ENCODE measurements at places on chromosomes 6 and 20.

DNA sequence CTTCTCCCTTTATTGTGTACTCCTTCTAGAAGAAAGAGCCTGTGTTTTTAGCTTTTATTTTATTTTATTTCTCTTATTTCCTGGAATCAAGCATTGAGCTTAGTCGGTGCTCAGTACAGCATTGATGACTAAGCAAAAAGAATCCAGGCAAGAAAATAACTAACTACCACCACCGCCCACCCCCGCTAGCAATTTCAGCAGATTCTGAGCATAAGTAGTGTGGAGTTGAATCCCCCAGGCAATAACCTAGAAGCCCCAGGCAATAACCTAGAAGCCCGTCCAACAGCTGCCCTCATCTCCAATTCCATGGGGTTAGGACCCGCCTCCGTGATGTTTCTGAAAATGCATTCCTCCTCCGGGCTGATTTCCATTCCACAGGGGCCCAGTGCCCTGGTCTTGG lies 258.0 kb upstream of the TAB2 start:
- no peak for DNase-seq

- DNase-seq, result no peak
Observed at GRCh38 chr6:168050225-168050880, 28.7 kb downstream of the FRMD1 start.

- DNase-seq, result no peak
Observed at GRCh38 chr6:111793711-111794111, 79.5 kb downstream of the FYN start.

DNA sequence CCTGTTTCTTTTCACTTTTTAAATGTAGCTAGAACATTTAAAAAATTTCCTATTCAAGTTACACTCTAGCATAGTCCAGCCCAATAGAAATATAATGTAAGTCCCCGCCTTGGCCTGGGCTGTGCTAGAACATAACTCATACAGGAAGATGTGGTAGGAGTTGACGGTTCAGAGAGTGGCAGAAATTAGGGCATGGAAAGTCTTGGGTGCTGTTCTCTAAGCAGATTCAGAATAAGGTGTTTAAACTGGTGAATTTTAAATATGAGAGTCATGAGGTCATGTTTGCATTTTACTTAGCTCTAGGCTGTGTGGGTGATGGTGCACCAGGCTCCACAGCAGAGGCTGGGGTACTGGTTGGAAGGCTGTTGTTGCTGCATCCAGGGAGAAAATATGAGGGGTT lies 256.5 kb downstream of the FARS2 start:
- no peak for DNase-seq

Measured in naive thymus-derived CD8-positive, alpha-beta T cell (primary cell).